ENCODE measurements at places on chromosomes 5 and 9. TPM values are rescaled to one million over a fixed set of nuclear protein-coding genes. Genes with fewer than 3 reads are reported as not detected.

GRCh38 chr5:80607343-80607742 lies 37.3 kb upstream of the ANKRD34B start:
- no peak for DNase-seq

DNA sequence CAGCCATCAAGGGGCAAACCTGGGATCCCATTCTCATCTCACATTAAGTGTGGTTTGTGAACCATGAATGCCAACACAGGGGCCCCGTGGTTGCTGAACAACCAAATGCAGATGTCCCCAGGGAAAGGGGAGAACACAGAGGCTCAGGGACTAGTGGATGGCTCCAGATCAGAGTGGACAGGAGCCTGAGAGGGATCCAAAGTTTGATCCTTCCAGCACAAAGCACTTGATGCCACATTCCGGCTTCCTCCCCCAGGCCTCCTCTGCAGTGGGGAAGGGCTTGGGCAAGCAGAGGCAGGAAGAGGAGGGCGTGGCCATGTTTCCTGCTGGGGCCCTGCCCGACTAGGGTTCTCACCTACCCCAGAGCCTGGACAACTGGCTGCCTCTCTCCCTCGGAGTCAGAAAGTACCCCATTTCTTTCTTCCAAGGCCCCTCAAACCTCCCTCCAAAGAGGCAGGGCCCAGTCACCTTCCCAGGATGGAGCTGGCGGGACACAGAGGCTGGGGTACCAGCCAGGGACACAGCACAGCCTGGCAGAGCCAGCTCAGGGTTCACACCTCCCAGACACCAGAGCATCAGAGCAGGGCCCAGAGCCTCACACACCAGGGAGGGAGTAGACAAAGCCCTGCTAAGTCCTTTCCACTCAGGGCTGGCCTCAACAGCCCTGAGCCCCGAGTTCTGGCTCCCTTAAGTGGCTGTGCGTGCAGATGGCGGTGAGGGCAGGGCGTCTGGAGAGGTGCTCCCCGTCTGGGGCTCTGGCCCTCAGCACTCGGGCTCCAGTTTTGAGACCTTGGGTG lies 4.3 kb upstream of the RNF44 start:
- peak; percentile 80 for DNase-seq

- DNase-seq = peak; percentile 52
Observed at GRCh38 chr5:38922199-38922598, 76.4 kb downstream of the OSMR start.

GRCh38 chr5:27944471-27944870 lies 906.1 kb upstream of the CDH9 start:
- no peak for DNase-seq

- no peak for DNase-seq
Observed at GRCh38 chr5:132291026-132291425, 3.2 kb upstream of the SLC22A4 start.

The SPATA31E1 gene
- not detected for total RNA-seq

DNA sequence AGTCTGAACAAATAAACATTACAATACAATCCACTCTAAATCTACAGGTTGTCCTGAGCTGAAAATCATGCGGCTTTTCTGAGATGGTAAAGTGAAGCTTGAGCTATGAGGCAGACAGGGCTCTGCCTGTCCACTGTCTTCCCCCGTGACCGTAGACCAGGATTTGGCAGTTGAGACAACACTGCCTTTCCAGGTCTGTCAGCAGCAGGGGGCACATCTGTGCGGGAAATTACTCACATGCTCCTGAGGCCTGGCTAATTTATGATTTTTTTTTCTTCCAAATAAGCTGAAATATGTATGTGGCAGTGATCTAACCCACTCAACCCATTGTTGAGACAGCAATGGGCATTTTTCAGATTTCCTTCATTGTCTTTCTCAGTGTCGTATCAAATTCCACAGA lies 307.9 kb downstream of the FBXL7 start:
- peak; percentile 55 for DNase-seq

The HSPB3 gene
- not detected for total RNA-seq

The RELL2 gene
- total RNA-seq = 16.6 TPM

DNA sequence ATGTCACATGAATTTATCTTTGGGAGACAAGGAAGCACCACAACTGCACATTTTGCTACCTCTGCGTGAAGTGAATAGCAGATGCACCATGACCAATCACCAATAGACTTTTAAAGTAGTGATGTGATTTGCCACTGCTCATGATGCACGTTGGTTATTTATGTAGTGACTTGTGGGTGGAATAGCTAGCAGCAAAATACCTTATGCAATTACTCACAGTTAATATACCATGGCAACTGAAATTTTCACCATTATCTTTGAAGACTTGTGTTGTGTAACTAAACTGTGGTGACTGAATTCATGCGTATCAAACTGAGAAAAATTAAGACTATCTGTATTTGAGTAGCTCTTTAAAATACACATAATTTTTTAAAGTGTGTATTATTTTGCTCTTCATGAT lies 46.2 kb upstream of the TUSC1 start:
- DNase-seq = peak; percentile 65

GRCh38 chr9:94860678-94861588 lies 134.4 kb downstream of the AOPEP start:
- DNase-seq = no peak

GRCh38 chr5:100448111-100448528 lies 87.1 kb upstream of the FAM174A start:
- DNase-seq = peak; percentile 57

DNA sequence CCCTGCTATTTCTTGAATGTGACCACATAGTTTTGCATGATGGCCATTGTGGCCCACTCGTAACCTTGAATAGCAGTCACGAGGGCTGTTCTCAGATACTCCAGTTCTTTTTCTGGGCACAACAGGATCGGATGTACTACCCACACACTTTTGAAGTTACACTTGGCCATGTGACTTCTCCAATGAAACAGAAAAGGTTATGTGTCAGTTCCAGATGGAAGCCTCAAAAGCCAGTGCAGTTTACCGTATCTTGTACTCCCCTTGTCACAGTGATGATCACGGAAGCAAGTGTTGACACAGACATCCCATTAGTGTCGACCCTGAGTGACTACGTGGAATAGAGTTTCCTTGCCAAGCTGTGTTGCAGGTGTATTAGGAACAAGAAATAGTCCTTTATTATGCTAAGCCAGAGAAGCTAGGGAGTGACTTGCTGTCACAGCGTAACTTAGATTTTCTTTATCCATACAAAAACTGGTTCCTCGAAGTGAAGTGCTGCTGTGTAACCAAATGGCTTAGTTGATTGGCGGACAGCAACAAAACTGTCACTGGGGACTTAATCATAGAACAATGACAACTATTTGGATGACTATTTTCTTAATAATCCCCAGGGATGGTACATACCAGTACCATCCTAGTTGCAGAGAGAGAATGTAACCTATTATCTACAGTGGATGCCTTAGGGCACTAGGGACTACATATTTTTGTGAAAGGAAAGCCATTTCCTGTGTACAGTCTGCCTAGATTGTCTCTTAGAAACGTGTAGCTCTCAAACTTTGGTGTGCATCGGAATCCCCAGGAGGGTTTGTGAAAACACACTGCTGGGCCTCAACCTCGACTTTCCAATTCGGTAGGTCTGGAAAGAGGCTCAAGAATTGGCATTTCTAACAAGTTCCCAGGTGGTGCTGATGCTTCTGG lies 90.1 kb upstream of the DMRT1 start:
- peak; percentile 40 for DNase-seq

DNA sequence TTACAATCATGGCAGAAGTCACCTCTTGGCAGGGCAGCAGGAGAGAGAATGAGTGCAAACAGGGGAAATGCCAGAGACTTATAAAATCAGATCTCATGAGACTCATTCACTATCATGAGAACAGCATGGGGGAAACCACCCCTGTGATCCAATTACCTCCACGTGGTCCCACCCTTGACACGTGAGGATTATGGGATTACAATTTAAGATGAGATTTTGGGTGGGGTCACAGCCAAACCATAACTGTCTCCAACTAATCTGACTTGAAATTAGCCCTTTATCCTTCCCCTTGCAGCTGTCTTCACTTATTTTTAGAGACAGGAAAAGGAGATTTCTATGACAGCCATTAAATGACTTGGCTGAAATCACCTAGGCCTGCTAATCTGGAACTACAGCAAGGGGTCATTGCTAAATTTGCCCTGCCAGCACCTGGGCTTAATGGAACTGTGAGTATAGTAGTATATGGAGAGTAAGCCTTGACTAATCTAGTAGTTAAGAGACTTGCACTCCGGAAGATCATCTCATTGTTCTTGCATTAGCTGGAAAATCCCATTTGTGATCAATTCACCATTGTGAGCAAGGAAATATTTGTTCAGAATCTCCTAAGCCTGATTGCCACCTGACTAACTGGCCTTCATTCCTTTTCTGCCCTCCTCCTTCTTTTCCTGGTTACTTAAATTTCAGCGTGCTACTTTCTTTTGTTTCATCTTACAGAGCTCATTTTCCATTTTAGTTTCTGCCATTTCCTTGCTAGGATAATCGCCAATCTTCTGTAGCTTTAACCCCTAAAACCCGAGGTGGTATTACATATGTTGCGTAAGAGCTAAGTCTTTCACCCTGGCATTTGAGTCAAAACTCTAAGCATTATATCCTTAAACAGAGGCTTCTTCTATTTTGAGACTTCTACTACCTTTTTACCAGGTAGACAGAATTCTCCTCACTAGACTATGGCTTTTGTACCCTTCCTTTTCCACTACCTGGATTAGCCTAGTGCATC lies 65.3 kb upstream of the RUSC2 start:
- DNase-seq = no peak

DNA sequence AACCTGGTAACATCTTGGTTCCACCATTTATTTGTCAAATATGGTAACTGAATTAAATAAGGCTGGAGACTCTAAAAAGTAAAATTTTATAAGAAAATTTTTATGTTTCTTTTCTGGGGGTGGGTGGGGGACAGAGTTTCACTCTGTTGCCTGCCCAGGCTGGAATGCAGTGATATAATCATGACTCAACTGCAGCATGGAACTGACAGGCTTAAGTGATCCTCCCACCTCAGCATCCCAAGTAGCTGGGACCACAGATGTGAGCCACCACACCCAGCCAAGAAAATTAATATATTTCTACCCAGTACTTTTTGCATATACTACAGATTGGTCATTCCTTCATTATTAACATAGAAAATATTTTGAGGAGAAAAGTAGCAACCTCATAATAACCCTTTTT lies 216.9 kb downstream of the DEPDC1B start:
- DNase-seq = peak; percentile 83

The TSLP gene
- 2.0 TPM for total RNA-seq

- no peak for DNase-seq
Observed at GRCh38 chr5:5741418-5741817, 318.9 kb downstream of the ICE1 start.

The GAS1 gene
- total RNA-seq = 2.6 TPM

- peak; percentile 74 for DNase-seq
Observed at GRCh38 chr9:136551401-136552116, 5.7 kb upstream of the NOTCH1 start.

DNA sequence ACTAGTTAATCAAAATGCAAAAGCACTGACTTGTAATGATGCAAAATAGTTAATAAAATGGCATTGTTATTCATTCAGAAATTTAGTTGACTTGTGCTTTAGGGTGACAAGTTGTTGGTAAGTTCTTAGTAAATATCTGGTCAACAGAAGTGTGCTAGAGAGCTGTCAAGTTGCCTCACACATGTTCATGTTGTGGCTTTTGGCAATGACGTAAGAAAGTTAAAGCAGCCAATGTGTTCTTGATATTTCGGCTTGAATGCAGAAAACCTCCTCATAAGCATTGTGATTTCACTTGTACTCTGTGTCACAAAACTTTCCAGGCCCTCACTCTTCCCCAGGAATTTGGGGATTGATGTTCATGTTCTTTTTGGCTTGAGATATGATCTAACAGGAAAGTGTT lies 626.7 kb downstream of the PRR16 start:
- no peak for DNase-seq

- DNase-seq = no peak
Observed at GRCh38 chr5:112165399-112165798, 253.7 kb downstream of the EPB41L4A start.

DNA sequence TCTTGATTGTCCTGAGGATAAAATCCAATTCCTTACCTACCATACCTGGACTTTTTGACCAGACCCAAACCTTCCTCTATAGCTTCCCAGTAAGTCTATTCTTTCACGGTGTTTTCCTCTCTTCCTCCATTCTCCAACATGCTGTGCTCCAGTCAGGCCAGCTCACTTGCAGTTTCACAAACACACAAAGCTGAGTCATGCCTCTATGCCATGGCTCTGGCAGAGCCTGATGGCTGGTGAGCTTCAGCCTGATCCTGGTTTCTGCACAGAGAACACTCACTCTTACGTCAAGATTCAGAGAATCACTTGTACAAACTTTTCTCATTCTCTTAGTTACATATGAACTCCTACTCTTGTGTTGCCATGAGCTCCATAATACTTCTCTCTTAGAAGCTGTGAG lies 27.7 kb upstream of the PAX5 start:
- DNase-seq = peak; percentile 64

DNA sequence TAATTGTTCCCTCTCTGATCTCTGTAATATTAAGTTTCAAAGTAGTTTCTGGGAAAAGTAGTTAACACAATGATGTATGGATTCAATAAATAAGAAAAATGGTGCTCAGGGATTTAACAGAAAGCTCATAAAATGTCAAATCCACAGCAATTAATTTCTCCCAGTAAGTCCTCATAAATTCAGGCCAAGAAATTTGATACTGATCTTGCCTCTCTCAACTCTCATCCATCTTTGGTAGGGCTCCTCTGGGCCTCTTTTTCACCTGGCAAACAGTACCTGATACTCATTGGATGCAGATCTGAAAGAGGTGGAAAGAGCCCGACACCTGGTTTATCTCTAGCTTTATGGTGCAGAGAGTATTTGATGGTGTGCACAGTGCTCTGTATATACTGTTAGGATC lies 106.1 kb downstream of the STK32A start:
- DNase-seq = no peak

- no peak for DNase-seq
Observed at GRCh38 chr5:38585816-38586215, 29.4 kb upstream of the LIFR start.

DNA sequence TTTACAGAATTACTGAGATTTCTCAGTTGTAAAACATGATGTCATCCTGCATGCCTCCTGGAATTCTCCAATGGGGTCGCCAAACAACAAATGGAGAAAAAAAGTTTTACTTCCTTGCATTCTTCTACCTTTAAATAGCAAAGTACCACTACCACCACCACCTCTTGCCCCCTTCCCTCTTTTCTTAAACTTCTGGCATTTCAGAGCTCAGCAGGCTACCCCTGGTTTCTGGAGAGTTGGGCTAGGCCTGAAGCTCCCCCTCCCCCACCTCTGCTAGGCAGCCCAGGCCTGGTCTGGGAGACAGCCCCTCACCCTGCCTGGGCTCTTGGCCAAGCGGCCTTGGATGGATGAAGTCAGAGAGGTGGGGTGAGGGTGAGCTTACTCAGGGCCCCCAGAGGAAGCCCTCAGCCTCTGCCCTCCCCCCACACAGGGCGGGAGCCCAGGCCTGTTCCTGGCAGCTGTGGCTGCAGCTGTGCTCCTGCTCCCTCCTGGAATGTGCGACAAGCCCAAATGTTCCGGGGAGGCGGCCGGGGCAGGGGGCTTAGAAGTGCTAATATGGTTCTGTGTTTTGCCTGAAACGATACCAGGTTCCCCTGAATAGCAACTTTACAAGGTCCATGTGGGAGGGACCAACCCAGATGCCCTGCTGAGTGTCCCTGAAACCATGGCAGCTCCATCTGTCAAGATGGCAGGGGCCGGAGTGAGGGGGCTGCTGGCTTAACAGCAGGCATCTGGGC lies 6.0 kb upstream of the CCIN start:
- DNase-seq = no peak

GRCh38 chr5:144083185-144083584 lies 87.3 kb downstream of the YIPF5 start:
- DNase-seq = no peak

GRCh38 chr5:157860898-157861890 lies 2.2 kb upstream of the CLINT1 start:
- DNase-seq = no peak

GRCh38 chr9:76023715-76024195 lies 133.3 kb downstream of the PCSK5 start:
- no peak for DNase-seq
